HFF-Myc (cell line): ENCODE measurements at places on chromosomes 1 and 21.

DNA sequence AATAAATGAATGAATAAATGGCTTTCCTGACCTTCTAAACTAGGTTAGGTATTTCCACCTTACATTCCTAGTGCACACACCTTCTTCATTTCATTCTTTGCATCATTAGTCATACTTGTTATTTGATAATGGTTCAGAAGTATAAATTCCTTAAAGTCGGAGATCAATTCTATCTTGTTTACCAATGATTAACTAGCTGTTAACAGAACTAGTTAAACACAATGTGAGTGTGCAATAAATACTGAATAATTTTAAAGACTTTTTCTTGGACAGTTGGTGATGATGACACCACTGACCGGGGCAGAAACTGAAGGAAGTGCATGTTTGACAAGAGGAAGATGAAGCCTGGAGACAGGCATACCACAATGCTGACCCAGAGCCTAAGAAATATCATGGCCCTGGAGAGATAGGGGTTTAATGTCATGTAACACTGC, 207.1 kb upstream of the DEPDC1 start:
- DNase-seq = no peak

GRCh38 chr1:78236716-78237115, 190.9 kb downstream of the GIPC2 start:
- DNase-seq = no peak

GRCh38 chr1:240613356-240614142, 1.6 kb upstream of the GREM2 start:
- DNase-seq = no peak

DNA sequence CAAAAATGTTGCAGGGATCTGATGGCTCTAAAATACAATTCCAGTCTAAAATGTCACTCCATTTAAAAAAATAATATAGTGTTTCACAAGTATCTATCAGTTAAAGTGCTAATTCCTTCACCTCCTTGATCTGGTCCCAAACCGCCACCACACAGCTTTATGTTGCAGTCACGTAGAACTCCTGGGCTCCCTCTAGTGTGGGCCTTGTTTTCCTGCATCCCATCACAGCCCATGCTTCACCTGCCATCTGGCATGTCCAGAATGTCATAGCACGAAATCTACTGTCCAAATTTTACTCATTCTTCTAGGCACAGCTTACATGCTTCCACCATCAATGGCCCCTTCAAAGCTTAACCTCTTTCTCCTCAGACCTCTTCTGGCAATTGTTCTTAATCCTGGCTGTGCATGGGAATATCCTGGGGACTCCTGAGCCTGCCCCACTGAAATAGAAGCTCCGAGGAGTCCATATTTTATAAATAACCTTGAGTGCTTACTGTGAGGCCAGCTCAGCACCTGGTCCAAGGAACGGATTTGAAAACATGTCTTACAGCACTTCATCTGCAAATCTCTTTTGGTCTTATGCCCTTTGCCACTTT, 15.5 kb downstream of the FYB2 start:
- peak; percentile 10 for DNase-seq

- DNase-seq = no peak
Measured at GRCh38 chr1:171712341-171712740, 29.5 kb downstream of the VAMP4 start.

- no peak for DNase-seq
Measured at GRCh38 chr1:94863297-94863911, 43.2 kb downstream of the SLC44A3 start.

GRCh38 chr21:17784180-17784598, 35.0 kb downstream of the C21orf91 start:
- no peak for DNase-seq

DNA sequence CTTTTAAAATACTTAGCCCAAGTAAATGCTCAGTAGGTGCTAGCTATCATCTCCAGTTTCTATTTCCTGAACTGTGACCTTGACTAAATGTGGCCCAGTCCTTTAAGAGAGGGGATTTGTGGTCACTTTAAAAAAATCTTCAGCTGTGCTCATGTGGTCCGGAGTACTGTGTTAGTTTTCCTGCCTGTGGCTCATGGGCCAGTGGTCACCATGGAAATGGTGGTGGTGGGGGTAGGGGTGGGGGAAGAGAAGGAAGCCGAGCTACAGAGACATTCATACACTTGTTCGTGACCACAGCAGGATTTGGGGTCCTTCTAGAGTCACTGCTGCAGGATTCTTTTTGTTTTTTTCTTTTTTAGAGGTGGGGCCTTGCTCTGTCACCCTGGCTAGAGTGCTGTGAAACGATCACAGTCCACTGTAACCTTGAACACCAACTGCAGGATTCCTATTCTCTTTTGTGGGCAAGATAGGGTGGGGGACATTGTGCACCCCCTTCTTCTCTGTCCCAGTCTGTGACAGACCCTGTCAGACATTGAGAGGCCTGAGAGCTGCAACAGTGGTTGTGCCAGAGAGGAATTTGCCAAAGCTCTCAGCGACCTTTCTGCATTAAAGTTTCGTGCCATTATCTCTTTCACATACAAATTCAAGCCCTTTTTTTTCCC, 25.8 kb downstream of the KIF26B start:
- no peak for DNase-seq

DNA sequence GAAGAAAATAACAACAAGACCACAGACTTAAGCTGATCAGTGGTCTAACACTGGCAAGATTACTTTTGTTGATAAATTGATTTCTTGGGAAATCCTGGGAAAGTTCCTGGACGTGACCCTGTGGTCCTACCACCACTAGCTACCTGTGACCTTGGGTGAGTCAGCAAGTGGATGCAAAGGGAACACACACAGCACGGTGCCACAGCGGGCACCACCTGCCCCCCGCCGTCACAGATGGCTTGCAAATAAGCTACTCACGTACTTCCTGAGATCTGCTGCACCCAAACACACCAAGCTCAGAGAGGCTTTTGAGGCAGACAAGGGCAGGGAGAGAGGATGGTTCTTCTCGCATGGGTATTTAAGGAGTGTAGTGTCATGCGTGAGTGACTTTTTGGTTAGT, 12.7 kb downstream of the CFAP298 start:
- no peak for DNase-seq

- no peak for DNase-seq
Measured at GRCh38 chr1:89724369-89725010, 91.6 kb downstream of the LRRC8C start.

DNA sequence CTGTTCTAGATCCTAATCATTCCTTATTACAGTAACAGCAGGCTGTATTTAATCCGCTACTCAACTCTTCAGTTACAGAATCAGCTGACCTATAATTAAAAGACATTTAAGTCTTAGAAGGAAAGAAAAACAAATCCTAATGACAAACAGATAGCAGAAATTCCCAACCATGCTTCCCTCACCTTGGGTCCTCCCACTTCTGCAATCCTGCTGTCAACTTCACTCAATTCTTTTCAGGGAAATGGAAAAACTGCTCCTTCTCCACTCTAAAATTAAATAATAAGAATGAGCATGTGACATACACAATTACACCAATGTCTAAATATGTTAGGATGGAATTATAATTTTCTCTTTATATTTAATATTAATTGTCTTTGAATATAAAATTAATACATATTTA, 182.6 kb upstream of the LYPLAL1 start:
- no peak for DNase-seq

- no peak for DNase-seq
Measured at GRCh38 chr1:235767795-235768194, 98.9 kb downstream of the LYST start.

GRCh38 chr1:20717452-20718342, at the start of gene KIF17:
TSS of gene KIF17 (minus strand) at chr1:20718007. CDS start at chr1:20717706, 301 bp downstream.
- DNase-seq = no peak

DNA sequence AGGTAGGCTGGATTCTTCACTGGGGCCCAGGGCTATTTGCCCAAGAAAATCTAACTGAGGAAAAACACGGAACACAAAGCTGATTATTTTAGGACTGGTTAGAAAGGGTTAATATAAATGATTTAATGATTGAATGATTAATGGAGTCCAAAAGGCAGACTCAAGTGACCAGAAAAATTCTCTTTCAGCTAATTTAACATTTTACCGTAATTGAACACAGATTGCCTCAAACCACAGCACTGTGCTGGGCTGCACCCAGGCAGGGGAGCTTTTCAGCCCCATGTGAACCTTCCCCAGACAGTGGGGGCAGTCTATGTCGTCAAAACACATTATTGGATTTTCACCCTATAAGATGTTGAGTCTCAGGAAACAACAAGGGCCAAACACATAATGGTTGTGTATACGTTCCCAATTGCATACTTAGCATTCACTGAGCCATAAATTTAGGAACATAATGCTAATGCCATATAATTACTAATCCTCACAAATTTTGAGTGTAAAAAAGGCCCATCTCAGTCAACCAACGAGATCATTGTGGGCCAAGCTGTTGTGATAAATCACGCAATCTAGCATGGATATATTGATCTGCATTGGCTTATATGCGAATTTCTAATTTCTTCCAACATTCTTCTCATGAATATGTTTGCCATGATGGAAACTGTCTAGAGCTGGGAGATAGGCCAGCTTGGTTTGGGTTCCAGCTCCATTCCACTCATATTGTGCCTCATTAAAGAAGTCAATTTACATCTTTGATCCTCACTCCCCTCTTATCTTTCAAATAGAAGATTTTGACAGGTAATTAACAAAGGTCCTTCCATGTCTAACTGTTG, 27.7 kb downstream of the DSCAM start:
- DNase-seq = no peak

DNA sequence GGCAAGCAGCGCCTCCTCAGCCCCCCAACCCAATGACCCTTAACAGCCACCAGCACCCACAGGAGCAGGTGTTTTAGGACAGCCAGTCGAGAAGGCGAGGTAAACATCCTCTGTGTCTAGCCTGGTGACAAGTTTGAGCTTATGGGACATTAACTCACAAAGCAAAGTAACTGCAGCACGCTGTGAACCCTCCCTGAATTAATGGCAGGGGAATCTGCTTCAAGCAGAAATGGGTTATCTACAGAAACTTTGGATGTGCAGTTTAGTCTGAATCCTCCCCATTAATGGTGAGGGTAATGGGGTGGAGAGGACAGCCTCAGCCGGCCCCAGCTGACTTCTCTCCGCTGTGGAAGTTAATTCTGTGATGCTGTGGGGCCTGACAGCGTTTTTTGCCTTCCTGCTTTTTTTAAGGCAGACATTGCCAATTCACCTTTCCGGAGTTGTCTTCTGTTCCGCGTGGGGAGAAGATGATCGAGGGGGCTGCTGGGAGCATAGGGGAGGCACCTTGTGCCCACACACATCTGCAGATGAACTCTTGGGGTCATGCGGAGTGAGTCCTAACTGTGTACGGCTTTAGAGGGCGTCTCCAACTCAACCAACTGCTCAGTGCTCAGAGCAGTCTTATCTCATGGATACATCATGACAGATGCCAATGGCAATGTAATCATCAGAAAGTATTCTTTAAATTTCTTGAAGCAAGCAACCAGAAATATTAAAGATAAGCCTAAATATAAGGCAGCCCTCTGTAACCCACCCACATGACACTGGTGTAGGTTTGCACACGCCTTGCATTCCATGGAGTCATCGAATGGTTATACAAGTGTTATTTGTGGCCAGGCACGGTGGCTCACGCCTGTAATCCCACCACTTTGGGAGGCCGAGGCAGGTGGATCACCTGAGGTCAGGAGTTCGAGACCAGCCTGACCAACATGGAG, 41.0 kb downstream of the POFUT2 start:
- no peak for DNase-seq

DNA sequence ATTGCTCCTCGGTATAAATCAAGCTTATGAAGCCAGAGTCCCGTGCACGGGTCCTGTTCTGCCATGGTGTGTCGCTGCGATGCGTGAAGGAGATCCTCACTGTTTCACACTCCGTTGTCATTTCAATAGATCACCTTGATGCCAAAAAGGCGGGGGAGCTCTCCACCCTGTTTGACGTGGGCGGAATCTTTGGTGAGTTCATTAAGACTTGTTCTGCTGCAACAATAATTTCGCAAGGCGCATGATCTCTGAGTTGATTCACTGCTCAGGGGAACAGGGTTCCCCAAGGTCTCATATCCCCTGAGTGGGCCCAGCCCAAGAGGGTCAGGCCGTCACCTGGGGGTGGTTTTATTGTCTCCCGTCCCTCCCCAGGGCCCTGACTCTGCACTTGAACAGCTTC, 50.0 kb downstream of the SLC37A1 start:
- no peak for DNase-seq

DNA sequence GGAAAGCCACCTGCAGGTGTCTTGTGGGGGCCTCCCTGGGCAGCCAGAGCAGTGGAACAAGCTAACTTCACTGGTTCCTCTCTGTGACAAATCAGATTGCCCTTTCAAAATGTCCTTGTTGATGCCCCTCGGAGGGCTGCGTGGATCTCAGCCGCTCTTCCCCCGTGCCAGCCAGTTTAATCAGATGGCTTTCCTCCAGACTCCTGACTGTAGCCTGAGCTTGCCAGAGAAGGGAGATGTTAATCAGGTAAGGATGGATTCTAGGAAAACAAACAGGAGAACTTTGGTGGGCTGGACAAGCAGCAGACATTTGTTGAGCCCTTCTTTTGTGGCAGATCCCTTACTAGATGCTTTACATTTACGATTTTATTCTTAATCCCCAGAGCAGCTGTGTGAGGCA, 88.2 kb downstream of the DMRTA2 start:
- no peak for DNase-seq

DNA sequence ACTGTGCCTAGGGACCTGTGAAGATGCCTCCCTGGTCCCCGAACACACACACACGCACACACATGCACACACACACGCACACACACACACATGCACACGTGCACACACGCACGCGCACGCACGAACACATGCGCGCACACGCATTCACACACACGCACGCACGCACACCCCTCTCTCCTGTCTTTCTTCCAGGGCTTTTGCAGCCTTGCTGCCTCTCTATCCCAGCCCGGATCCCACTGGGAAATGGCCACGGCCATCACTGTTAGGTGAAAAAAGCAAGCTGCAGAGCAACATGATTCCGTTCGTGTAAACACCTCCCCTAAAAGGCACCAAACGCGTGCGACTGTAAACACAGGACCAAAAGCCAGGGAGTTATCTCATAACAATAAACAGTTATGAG, 39.7 kb downstream of the NKAIN1 start:
- DNase-seq = no peak

DNA sequence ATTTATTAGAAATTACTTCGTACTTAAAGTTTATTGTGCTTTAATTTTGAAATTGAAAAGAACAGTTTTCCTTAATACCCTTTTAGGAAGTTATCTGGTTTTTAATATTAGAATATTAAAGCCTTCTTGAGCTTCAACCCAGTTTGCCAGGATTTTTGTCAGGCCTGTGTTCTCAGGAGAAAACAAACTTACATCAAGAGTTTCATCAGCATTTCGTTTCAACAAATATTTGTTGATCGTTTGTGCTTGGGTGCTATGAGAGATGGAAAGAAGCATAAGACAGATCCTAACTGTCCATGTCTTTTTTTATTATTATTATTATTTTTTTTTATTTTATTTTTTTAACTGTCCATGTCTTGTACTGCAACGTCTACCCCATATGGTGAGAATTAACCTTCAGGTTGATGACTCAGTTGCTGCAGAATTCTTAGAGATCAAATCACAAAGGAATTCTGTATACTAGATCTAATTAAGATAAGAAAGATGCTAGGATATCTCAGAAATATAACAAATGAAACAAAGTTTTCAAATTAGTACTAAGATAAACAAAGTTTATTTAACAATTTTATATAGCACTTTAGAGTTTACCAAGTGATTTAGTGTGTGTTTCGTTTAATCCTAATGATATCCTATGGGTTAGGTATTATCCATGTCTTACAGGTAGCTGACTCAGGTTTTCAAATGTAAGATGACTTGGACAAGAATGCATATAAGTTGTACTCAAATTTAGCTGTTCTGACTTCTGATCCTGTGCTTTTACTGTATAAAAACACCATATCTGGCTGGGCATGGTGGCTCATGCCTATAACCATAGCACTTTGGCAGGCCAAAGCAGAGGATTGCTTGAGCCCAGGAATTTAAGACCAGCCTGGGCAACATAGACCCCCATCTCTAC, 14.3 kb downstream of the FBXO28 start:
- DNase-seq = peak; percentile 38
